OCI-LY7 (cell line): ENCODE measurements at places on chromosomes 4 and X. TPM values are rescaled to one million over a fixed set of nuclear protein-coding genes. Genes with fewer than 3 reads are reported as not detected.

F8A2 gene
- not detected in 2 replicates for total RNA-seq

MAGEB2 gene
- not detected in 2 replicates for total RNA-seq

SLC30A9 gene
- 40.8 and 42.5 TPM in 2 replicates for total RNA-seq

PRDM5 gene
- 0.44 and 0.76 TPM in 2 replicates for total RNA-seq

RAB41 gene
- not detected in 2 replicates for total RNA-seq

SHROOM4 gene
- not detected in 2 replicates for total RNA-seq

CT45A3 gene
- not detected in 2 replicates for total RNA-seq

XAGE2 gene
- total RNA-seq = not detected in 2 replicates

QRFPR gene
- total RNA-seq = not detected in 2 replicates

TBC1D8B gene
- 4.5 and 6.1 TPM in 2 replicates for total RNA-seq

LUZP4 gene
- not detected in 2 replicates for total RNA-seq

ADH4 gene
- total RNA-seq = not detected in 2 replicates

DNA sequence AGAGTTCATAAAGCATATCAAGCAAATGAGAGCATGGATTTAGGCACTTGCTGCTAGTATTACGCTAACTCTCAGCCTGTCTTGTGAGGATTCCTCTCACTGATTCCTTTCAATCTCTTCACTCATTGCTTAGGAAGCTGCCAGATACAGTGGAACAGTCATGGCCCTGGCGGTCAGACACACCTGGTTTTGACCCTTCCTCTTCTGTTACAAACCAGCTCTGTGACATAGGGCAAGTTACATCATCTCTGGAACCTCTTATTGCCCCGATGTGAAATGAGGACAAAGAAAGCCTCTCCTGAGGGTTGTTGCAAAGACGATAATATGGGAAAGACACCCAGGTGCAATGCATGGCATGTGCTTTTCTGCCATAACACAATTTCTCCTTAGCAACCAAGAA, 12.2 kb downstream of the FRAS1 start:
- no peak for DNase-seq

- DNase-seq = no peak
Observed at GRCh38 chr4:153245775-153246174, 41.5 kb downstream of the TRIM2 start.

GRCh38 chrX:152928761-152929400, 31.0 kb downstream of the ZNF185 start:
- DNase-seq = no peak

DNA sequence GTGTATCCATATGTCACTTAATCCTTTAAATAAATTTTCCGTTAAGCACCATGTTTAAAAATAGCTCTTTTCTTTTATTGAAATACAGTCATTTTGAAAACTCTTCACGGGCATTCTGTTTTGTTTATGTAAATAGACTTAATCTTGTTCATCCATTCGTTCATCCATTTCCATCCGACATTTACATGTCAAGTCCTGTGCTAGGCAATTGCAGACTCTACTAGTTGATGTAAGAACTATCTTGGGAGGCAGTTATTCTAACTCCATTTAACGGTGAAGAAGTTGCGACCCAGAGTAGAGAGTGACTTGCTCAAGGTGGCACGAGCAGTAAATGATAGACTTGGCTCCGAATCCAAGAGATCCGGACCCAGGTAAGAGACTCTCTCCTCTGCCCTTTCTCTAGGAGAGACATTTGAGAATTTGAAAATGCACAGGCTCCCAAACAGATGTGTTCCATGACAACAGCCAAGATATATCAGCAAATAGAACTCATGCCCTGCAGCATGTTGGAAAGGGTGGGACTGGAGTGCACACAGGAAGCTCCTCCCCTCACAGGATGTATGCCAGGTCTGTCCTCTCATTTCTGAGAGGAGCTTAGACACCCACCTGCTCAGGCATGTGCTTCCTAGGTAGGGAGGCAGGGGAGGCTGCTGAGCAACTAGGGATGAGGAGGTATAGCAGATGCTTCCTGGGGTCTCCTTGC, 64.5 kb downstream of the DRD5 start:
- no peak for DNase-seq

GRCh38 chrX:153486171-153486570, 8.6 kb upstream of the BGN start:
- DNase-seq = no peak

DNA sequence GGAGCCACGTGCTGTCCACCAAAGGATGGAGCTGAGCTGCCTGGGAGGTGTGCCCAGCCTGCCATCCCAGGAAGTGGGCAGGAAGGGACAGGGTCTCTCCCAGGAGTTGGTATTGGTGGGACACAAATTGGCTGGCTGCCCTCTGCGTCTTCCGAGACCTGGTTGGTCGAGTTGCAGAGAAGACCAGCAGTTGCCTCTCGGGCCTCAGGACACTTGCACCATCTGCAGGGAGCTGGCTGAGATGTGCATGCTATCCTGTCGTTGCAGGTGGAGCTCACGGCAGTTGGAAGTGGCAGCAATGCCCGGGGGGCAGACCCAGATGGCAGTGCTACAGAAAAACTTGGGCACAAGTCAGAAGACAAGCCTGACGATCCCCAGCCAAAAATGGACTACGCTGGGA, 30.2 kb downstream of the BCORL1 start:
- no peak for DNase-seq

GRCh38 chrX:43949669-43950068, 23.5 kb downstream of the NDP start:
- DNase-seq = peak; percentile 4

- DNase-seq = no peak
Observed at GRCh38 chr4:36815536-36815935, 429.0 kb upstream of the NWD2 start.

- no peak for DNase-seq
Observed at GRCh38 chr4:153409924-153410501, 56.1 kb upstream of the TMEM131L start.

GRCh38 chr4:171896426-171896825, 83.2 kb downstream of the GALNTL6 start:
- DNase-seq = no peak

GRCh38 chr4:170008801-170009200, 17.4 kb downstream of the MFAP3L start:
- DNase-seq = no peak

DNA sequence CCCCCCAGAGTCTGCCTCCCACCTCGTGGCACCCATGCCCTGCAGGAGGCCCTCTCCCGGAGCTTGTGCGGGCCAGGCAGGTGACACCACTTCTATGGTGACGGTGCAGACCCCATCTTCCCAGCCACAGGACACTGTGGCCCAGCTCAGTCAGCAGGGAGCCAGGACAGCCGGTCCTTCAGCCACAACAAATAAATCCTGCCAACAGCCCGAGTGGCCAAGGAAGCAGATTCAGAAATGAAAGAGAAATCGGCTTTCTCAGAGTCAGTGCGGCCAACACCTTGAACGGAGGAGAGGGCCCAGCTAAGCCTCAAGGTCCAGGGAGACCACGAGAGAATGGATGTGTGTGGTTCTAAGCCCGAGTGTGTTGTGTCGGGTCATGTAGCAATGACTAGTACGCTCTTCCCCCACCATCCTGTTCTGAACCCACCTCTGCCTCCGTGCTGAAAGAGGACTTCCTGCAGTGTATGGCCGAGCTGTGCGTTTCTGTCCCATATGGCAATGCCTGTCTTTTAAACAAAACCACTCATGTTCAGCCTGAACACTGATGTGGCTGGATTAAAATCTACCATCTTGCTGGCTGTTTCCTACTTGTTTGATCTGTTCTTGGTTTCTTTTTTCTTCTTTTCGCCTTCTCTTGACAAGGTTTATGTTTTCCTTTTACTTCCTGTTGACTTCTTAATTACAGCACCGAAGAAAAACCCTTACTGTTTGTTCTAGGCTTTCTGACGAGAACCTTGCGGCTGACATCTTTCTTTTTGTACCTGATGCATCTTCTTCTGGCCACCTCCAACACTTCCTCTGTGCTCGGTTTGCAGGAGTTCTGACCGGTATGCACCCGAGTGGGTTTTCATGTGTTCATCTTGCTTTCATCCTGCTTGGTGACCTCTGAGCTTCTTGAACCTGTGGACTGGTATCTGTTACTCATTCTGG, 53.1 kb downstream of the GAK start:
- DNase-seq = no peak

DNA sequence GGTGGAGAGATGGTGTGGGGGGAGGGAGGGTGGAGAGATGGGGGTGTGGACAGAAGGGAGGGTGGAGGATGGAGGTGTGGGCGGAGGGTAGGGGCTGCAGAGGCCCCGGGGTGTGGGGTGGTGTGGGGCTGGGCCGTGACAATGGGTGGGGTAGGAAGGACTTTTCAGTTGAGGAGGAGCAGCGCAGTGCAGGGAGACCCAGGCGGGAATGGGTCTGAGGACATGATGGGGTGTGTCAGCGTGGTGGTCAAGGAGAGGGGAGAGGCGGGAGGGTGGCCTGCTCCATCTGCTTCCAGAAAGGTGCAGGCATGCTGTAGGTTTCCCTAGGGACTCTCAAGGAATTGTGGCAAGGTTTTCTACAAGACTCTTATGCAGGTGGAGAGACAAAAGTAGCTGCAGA, 48.9 kb downstream of the RGS12 start:
- DNase-seq = no peak

- DNase-seq = peak; percentile 1
Observed at GRCh38 chrX:93422693-93423092, 250.7 kb downstream of the NAP1L3 start.

- DNase-seq = no peak
Observed at GRCh38 chrX:45852884-45853283, 652.2 kb upstream of the DIPK2B start.

DNA sequence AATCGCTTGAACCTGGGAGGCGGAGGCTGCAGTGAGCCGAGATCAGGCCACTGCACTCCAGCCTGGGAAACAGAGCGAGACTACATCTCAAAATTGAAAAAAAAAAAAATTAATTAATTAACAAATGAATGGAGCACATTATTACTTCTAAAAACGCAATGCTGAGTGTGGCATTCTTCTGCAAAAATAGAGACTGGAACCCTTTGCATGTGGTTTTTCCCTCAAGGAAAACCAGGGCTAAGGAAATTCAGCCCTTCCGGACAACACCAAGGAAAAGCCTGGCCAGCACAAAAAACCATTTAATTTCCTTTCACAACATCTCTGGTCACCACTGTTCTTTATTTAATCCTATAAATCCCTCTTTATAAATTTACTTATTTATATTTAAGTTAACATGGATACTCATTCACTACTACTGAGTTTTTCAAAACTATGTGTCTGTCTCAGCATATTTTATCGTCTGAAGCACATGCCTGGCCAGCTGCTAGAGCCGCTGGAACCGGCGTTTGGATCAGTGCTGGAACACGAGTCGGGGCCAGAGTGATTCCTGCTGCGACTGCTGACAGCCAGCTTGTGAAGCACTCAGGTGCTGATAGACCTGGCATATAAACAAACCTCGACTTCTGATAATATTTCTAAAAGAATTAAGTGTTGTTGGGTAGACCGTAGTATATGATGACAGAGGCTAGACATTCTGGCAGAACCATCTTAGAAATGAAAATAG, 84.5 kb upstream of the WWC2 start:
- DNase-seq = no peak

- DNase-seq = no peak
Observed at GRCh38 chr4:188109157-188109755, at the start of gene TRIML2. TRIML2 (minus strand) TSS chr4:188109603; CDS start chr4:188105368, 4,235 bp downstream.

DNA sequence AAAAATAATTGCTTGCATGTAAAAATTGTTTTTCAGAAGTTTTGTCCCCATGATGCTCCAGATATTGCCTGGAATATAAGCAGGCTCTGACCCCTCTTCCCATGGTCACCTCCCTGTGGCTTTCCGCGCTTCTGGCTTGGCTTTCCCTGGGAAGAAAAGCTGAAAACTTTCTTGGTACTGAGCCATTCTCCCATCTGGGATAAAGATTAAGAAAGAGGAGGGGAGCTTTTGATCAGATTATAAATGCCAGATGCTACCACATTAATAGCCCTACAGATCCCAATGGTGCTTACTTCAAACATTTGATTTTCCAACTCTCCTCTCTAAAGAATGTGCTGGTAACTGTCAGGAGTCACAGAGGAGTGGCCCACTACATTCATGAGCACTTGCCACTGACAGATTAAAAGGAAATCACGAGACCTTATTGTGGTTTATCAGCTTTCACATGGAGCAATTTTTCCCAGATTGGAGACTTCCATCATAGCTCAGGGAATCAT, 54.4 kb upstream of the GAB1 start:
- DNase-seq = no peak

- no peak for DNase-seq
Observed at GRCh38 chrX:31272472-31272775, 200.6 kb upstream of the FTHL17 start.

DNA sequence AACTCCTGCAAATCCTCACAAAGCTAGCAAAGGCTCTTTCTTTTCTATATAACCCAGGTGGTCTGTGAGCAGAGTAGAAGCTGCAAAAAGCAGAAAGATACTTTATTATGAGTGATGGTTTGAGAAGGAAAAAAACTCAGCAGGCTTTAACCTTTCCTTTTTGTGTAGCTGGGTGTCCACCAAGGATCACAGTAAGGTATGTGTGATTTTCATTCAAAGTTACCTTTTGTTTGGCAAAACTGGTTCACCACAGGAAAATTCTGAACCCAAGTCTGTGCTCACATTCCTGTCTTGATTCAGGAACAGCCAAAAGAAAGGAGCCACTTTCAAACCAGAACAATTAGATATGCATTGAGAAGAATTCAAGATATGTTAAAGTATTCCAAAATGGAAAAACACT, 35.7 kb downstream of the FRAS1 start:
- no peak for DNase-seq

GRCh38 chr4:24537025-24537424, 47.3 kb downstream of the DHX15 start:
- DNase-seq = no peak

GRCh38 chrX:123408821-123409737, 225.0 kb downstream of the GRIA3 start:
- no peak for DNase-seq

GRCh38 chr4:139470997-139471665, 17.2 kb downstream of the RAB33B start:
- DNase-seq = no peak

DNA sequence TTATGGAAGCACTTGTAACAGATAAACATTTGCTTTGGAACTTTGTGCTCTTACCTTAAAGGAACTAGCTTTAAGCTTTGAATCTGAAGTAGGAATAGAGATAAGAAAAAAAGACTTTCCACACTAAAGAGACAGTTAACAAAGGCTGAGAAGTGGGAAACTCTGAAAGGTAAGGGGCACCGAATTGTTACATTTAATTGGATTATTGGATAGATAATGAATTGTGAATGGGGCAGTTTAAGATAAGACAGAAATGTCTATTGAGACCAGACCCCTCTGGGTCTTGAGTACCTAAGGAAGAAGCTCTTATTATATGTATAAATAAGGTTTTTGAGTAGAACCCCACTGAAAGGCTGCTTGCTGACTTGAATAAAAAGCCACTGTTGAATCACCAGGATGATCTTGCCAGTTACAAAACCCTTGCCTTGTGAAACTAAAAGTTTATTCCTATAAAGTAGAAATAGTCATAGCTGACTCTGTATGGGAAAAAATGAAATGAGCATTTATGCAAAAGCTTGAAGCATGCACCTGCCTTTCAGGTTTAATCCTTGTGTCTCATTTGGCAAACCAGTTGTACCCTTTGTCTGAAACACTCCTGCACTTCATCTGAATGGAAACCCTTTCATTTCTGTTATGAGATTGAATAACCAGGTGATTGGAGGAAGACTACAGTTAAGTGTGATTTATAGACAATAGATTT, 423.2 kb downstream of the RPA4 start:
- no peak for DNase-seq
